ENCODE measurements at places on chromosomes 2 and 18.

GRCh38 chr18:8876887-8877286 lies 171.5 kb downstream of the MTCL1 start:
- no peak for DNase-seq

GRCh38 chr18:76314496-76314895 lies 180.5 kb downstream of the ZNF516 start:
- no peak for DNase-seq

- DNase-seq: no peak
Measured at GRCh38 chr2:163255086-163255485, 416.5 kb upstream of the KCNH7 start.

DNA sequence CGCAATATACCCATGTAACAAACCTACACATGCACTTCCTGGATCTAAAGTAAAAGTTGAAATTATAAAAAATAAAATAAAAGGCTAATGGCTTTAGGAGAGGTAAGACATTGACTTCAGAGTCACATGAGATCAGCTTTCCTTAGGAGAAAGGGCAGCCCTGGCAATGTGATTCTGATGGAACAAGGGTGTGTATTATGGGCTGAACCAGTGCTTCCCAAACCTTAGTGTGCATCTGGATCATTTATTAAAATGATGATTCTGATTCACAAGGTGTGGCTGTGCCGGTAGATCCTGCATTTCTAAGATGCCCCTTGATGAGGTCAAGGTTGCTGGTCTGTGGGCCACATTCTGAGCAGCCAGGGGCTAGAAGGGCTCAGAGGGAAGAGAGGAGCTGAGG lies 42.6 kb downstream of the LAMA3 start:
- no peak for DNase-seq

- peak; percentile 39 for DNase-seq
Measured at GRCh38 chr2:24920098-24920808, at the start of gene ADCY3. Gene ADCY3 (minus strand): TSS chr2:24920237. CDS start chr2:24918987, 1,250 bp downstream.

DNA sequence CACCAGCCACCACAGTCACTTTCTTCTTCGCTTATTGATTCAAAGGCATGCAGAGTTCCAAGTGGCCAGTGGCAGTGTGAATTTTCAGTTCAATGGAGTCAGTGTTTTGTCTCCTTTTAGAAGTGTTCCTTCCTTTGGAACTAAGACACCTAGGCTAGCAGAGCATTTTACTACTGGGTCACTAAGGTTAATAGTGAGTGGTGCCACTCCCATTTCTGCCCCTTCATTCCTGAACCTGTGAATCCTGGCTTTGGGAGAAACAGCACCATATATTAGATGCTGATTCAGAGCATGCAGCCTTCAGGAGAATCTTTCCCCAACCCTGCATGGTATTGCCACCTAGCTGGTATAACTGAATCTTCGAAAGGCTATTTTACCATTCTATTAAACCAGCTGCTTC lies 312.7 kb downstream of the HRH4 start:
- no peak for DNase-seq

DNA sequence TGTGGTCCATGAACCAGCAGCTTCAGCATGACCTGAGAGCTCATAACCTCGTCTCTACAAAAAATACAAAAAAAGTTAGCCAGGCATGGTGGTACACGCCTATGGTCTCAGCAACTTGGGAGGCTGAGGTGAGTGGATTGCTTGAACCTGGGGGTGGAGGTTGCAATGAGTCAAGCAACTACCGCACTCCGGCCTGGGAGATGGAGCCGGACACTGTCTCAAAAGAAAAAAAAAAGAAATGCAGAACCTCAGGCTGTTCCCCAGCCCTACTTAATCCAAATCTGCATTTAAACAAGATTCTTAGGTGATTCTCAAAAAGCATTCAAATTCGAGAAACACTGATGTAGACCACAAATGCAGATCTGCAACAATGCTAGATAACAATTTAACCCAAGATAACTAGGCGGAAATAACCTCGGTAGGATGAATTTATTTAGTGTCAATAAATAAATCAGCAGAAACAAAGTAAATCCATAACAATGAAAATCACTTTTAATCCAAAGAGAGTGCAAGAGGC lies 203.5 kb downstream of the SP3 start:
- DNase-seq: no peak

- DNase-seq: peak; percentile 63
Measured at GRCh38 chr2:64819774-64820688, 166.3 kb upstream of the SERTAD2 start.

DNA sequence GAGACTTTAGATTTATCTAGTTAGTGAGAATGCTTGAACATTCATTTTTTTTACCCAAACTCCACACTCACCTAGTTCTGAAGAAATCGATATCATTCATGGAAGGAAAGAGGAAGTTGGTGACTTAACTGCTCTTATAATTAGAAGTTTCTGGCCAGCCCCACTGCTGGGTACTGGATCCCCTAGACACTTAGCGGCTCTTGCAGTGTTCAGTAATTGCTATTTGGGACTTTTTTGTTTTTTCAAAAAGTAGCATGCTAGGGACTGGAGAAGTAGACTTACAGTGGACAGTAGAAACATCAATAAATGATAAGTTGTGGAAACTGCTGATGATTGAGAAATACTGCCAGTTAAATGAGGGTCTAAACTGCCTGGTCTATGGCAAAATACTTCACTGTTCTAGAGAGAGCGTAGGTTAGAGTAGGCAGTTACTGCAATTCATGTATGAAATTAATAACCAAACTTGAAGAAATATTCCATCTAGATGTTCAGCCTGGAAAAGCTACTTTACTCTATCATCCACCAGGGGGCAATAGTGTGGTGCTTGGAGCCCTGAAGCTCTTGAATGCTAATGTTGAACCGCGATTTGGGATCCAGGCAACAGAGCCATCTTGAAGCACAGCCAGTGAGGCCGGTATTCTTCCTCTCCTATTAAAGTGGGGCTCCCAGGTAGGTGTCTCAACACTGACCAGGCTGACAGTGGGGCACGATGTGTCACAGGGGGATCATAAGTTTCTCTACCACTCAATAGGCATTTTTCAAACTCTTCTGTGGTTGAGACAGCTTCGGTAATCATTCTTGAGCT lies 146.1 kb upstream of the SESTD1 start:
- no peak for DNase-seq

GRCh38 chr18:76338619-76339245 lies 156.3 kb downstream of the ZNF516 start:
- DNase-seq: no peak

DNA sequence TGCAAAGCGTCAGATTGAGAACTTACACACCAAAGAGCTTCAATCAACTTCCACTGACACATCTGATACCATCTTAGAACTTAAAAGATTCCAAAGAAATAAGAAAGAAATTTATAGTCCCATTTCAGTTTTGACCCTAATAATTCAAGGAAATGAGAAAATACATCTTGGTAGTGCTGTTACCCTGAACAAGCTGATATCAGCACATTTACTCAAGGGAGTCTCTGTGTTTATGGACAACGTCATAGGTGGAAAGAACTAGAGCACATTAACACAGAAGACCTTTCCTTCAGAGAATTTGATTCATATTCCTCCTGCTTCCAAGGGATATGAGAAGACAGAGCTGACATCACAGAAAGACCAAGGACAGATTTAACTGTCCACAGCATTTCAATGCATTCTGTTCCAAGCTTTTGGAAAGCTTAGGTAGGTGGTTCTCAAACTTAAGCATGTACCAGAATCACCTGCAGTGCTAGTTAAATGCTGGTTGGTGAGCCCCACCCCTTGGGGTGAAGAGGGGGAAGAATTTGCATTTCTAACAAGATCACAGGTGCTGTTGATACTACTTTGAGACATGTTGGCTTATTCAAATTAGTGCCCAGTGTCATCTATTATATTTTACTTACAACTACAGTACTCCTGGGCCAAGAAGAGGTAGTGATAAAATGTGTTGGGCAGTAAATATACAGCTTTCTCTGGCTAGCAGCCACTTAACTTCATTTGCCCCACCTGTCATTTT lies 59.8 kb downstream of the LDAH start:
- DNase-seq: no peak

- DNase-seq: no peak
Measured at GRCh38 chr2:21543630-21544029, 419.9 kb downstream of the TDRD15 start.

GRCh38 chr18:70289351-70290312 lies 787 bp downstream of the SOCS6 start:
- DNase-seq: no peak

GRCh38 chr18:3584897-3585460 lies 135.0 kb downstream of the TGIF1 start:
- DNase-seq: no peak

Data from activated CD4-positive, alpha-beta T cell treated with anti-CD3 and anti-CD28 coated beads, Interleukin-2, amount 50 U/mL, for 4 hours (primary cell).